ENCODE measurements at places on chromosomes 6 and 20. TPM values are rescaled to one million over a fixed set of nuclear protein-coding genes. Genes with fewer than 3 reads are reported as not detected.

DNA sequence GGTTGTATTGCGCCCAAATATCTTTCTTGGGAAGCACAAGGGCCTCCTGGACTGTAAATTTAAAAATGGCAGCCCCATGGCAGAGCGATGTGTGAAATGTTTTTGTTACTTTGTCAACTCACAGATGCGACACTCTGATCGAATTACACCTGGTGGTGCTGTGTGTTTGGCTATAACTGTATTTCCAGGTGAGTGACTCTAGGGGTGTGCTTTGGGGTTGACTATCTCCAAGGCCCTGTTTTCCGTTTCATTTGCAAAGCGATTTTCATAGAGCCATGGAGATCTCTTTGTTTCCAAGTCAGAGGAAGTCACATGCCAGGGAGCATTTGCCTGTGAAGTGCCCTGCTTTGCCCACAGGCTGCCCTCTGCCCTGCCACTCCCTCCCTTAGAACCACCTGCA lies 93.5 kb downstream of the CDC5L start:
- ATAC-seq = no peak

GRCh38 chr6:35234901-35235300 lies 21.1 kb downstream of the SCUBE3 start:
- ATAC-seq = no peak

GINS1 gene
- total RNA-seq = not detected

TNNC2 gene
- 6.3 TPM for total RNA-seq

TMEM74B gene
- not detected for total RNA-seq

CD83 gene
- 4.3 TPM for total RNA-seq
